Amygdala (tissue), 56 donors: ENCODE measurements at places on chromosomes 1 and 21.

DNA sequence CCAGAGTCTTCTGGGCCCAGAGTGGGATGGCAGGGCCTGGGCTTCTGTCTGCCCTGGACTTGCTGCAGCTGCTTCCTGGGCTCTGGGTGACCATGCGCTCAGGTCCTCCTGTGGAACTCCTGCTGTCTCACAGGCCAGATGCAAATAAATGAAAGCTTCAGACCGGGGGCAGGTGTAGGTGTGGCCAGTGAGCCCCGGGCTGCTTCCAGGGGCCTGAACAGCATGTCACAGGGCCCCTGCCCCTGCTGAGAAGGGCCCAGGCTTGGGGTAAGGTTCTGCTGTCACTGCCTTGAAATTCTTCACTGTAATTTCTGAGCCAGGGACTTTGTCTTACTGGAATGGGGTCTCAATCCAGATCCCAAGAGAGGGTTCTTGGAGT is 2.5 kb upstream of the PKNOX1 start:
- no peak for DNase-seq

GRCh38 chr1:229714964-229715603 is 89.0 kb downstream of the URB2 start:
- DNase-seq: no peak

DNA sequence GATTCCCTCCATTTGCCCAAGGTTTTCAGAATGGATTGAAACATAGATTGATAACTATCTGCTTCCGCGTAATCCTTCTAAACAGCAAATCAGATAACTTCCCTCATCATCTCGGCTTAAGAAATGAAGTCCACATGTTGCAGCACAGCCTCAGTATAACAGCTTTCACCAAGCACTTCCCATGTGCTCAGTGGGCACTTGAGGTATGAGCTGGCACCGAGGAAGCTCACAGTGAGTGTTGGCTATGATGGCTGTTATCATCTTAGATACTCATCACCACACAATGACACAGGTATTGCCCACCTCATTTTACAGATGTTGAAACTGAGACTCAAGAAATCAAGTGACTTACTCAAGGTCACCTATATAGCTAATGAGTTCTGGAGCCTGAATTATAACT is 43.2 kb downstream of the RCSD1 start:
- no peak for DNase-seq

GRCh38 chr1:44422161-44422560 is 17.1 kb downstream of the RNF220 start:
- DNase-seq: no peak

DNA sequence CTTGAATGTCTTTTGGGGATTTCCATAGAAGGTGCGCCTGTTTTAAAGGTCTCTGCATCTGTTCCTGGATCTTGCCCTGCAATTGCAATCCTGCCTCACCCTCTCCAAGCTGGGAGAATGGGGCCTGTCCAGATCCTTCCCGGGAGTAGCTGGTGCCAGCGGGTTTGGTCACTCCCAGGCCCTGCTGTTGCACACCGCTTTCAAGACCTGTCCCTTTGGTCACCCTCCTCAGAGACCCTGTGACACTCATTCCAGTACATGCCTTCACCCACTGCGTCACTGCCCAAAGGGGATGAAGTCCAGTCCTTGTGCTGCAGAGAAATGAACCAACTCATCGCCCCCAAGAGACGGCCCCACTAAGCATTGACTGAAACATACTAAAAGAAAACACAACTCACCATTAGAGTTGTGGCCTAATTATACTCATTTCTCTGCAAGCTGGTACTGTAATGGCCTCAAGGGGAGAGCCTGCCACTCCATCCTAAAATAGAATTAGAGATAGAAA is 1.9 kb upstream of the IRF2BP2 start:
- DNase-seq: peak; percentile 56

- DNase-seq: no peak
Measured at GRCh38 chr21:44626673-44627143, at the start of gene KRTAP10-9. TSS of gene KRTAP10-9 (plus strand) at chr21:44627093. CDS start at chr21:44627172, 79 bp downstream.

DNA sequence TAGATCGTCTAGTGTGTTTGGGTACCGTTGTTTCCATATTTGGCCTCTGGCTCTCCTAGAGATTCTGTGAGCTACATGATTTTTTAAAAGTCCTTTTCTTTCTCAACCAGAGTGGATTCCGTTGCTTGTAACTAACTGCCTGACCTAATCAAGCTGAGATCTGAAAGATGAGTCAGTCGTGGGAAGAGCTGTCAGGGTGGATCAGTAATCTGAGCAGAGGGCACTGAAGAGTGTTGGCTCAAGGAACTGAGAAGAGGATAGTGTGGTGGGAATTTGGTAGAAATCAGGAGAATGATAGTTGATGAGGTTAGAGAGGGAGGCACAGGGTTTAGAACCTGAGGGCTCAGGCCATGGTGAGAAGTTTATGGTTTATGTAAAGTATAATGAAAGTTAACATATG is 52.2 kb downstream of the TRAF5 start:
- no peak for DNase-seq

DNA sequence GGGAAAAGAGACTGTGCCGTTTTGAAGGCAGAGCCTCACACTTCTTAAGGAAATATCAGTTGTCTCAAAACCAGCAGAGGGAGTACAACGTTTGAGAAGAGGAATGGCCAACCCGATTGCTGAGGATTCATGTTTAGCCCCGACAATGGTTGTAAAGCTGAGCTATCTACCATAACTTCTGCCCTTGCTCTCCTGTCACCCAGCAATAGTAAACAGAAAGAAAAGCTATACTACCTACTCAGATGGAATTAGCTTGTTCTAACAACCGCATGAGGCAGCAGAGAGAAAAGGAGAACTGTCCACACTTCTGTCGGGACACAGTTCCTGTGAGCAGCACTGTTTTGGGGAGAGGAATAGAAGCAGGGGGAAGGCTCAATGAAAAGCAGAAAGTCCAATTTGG is 91.2 kb downstream of the SLC45A1 start:
- no peak for DNase-seq

GRCh38 chr1:37455516-37455915 is 18.9 kb upstream of the ZC3H12A start:
- no peak for DNase-seq

- no peak for DNase-seq
Measured at GRCh38 chr1:96962751-96963211, 241.2 kb downstream of the PTBP2 start.

DNA sequence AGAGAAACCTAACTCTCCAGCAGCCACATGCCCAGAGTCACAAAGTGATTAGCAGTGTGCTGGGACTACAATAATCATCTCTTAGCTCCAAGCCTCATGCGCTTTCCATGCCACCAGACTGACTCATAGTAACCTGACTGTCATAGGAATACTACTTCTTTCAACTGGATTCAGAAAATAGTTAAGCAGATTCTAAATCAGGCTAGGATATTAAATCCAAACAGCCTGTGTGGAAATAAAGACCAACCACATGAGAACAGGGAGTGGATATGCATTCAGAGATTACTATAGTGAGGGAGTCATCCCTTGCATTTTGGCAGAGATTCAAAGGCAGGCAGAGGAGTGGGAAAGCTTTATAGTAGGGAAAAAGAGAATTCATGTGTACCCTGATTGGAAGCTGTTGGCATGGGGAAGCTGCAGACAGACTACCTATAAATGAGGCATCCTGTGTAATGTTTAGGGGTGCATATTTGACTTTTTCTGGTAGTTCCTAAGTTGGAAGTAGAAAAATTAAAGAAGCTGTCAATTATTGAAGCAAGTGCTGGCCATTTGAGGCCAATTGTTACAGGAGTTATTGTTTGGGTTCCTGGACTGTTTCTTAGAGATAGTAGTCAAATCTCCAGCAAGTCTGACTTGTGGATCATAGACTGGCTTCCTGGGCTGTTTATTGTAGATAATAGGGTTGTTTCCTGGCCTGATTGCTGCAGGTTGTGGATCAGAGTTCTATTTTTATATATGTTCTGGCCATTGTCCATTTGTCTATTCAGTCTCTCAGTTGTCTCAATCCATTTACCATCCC is 31.7 kb upstream of the DNAH14 start:
- no peak for DNase-seq

DNA sequence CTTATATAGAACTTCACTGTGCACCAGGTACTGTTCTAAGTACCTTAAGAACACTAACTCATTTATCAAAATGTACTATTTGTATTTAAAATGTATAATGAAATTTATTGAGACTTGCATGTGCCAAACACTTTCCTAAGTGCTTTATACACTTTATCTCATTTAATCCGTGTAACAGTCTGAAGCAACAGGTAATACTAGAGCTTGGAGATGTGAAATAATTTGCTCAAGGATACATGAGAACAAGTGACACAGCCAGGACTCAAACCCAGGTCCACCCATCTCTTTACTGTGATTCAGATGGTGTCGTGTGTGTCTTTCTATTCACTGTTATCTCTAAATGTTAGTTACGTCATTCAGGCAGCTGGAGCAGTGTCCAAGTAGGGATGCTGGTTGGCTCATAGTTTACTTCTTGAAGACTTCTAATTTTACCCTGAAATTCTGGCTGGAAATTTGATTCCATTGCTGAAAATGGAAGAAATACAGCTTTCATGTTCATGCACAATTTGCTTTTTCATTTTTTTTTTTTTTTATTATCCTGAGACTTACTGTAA is 169.7 kb upstream of the UBE2U start:
- no peak for DNase-seq

DNA sequence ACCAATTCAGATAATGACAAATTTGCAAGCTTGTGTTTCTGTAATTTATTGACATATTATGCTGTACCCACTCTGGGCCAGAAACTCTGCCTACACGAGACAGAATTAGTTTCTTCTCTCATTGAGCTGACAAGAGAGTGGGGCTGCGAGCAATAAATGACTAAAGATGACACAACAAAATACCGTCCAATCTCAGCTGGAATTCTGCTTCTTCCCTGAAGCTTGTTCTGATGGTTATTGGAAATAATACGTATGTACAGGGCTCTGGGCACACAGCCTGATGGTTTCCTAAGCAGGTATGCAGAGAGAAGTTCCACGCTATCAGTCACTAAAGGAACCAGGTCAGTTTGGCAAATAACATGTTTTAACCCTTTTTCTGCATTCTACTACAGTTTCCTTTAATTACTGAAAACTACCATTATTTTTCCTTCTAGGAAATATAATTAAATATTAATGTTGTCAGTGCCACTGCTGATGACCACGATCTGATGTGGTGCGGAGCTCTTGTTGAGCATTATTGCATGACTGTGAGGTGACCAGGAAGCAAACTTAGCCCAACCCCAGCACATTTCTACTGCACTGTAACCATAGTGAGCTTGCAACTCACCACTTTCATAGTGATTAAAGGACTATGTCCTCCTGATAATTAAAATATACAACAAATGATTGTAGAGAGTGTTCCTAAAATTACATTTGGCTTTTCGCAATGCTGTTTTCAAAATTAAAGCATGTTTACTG is 221.4 kb upstream of the L1TD1 start:
- DNase-seq: no peak

DNA sequence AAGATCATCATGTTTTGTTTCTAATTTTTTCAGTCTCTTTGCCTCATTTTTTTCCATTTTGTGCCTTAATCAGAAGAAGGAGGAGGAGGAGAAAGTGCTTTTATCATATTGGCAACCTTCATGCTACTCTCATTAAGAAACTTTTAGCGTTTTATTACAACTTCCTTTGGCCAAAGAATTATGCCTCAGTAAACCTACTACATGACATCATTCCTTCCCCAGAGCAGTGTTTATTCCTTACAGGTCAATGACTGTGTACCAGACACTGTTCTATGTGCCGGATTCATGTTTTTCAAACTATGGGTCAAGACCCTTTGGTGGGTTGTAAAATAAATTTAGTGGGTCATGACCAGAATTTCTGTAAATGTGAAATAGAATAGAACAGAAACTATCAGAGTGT is 110.4 kb downstream of the SLC30A10 start:
- DNase-seq: no peak

GRCh38 chr1:43529206-43529731 is 1.4 kb upstream of the PTPRF start:
- DNase-seq: peak; percentile 24

DNA sequence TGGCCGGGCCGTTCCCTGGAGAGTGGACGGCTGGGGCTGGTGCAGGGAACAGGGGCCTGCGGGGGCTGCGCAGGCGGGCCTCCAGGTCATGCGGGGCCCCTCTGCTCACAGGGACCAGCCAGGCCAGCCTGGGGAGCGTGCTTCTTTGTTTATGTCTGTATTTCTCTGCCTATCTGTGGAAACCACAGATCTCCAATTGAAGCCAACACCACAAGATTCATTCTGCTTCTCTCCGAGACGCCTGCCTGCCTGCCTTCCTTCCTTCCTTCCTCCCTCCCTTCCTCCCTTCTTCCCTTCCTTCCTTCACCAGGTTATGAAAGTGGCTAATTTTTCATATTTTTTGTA is 39.9 kb upstream of the HMGN1 start:
- DNase-seq: no peak

DNA sequence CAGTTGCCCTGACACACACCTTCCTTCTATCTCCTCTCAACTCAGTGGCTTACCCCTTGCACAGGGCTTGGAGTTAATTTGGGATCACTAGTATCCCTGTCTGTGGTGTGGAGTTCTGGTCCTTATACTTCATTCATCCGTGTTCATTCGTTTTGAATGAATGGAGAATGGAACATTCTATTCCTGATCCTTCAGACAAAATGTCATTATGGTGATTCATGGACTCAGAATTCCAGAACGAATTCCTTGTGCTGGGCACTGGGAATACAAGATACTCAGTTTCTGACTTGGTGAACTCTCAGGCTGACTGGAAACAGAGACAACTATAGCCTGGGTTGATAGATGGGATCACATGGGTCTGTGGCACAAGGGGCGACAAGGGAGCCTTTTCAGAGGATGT is 49.9 kb upstream of the TRABD2B start:
- DNase-seq: no peak

DNA sequence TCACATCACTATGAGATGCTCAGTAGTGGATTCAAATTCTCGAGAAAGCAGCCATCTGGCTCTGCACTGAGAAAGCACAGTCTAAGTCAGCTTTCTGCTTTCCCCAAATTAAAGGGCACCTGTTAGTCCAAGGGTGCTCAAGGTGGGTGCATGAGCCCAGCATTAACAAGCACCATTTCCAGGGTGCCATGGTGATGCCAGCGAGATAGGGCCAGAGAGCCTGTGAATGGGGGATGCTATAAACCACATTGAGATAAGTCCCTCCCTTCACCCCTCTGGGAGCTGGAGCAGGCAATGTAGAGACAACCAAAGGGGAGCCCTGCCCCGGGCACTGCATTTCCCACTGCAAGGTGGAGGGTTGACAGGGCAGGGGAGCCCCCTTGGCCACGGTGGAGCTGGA is 568.2 kb downstream of the AJAP1 start:
- DNase-seq: no peak

DNA sequence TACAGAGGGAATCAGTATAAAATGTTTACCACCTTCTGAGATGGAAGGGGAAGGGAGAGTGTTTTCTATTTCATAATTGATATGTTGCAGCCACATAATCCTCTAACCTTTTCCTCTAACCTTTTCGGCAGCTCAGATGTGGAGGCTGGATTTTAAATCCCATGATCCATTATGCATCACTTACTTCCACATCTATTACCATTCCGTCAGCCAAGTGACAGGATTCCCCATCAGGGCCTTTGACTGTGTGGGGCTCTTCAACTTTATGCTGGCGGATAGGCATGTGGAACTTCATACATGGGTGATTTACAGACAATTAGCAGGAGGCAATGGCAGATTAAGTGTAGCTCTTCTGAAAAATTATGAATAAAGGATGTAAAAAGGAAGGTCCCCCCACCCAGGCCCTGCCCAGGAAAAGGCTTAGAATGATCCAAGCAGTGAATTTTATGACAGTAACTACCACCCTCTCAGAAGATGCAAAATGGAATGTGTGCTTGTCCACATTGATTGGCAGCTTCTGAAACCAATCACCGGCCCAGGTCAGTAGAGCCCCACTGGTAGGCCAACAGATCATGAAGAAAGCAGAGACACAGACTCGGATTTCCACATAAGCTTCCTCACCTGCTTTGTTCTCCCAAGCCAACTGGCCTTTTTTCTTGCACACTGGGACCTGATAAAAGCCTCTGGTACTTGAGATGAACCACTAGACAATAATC is 147.0 kb downstream of the ST6GALNAC5 start:
- no peak for DNase-seq
